ENCODE measurements at places on chromosomes 6 and 20.

DNA sequence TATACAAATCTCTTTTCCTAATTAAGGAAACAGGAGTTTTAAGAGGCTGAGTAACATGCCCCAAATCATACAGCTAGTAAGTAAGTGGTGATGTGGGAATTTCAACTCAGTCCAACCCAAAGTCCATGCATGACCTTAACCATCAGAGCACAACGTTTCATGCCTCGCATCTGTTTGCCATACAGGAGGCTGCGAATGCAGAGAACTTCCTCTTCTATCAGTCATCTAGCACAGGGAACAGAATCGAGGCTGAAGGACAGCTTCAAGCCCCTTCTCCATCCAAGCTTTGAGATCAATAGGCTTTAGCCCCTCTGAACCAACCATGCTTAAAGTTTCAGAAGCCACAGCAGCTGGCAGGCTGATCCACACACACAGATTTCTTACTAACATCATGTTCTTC is 113.2 kb downstream of the MAFB start:
- DNase-seq, result no peak
- no peaks in the 10 kb centered on the region for H3K36me3 ChIP-seq
- H3K27ac ChIP-seq, result no peak overlapping the region
- no peaks in the 10 kb centered on the region for H3K4me1 ChIP-seq
- no peak overlapping the region for H3K4me3 ChIP-seq

DNA sequence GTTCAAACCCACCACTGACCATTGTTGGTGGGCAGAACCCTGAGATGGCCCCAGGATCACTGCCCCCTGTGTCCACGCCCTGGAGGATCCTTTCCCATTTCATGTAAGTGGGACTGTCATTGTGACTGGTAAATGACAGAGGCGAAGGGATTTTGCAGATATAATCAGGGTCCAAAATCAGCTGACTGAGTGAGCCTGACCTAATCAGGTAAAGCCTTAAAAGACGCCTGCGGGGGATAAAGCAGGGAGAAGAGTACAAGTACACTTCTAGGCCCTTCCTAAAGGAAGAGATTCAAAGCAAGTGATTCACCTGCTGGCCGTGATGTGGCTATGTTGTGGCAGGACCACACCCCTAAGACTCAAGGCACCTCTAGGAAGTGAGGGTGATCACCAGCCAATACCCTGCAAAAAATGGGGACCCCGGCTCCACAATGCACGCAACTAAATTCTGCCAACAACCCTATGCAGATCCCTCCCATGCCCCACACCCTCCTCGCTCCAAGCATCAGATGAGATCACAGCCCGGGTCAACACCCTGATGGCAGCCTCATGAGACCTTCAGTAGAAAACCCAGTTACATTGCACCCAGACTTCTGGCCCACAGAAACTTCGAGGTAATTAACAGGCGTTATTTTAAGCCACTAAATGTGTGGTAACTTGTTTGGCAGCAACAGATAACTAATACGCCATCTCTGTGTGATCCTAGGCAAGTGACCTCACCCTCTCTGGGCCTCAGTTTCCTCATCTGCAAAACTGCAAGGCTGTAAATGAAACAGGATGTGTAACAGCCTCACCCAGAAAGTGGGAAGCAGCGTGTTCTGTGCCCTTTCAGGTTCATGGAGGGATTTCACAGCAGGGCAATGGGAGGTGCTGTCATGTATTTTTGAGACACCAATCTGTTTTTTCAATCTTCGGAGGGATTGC is 11.3 kb downstream of the PREX1 start:
- H3K27ac ChIP-seq, result no peak overlapping the region
- no peaks in the 10 kb centered on the region for H3K27me3 ChIP-seq
- no peak overlapping the region for H3K4me3 ChIP-seq
- H3K4me1 ChIP-seq, result peaks cover 17% of the 10 kb centered on the region

GRCh38 chr6:79671600-79672266 is 40.6 kb downstream of the SH3BGRL2 start:
- H3K4me1 ChIP-seq, result no peaks in the 10 kb centered on the region
- H3K27ac ChIP-seq, result no peak overlapping the region
- H3K36me3 ChIP-seq, result no peaks in the 10 kb centered on the region
- DNase-seq, result no peak

DNA sequence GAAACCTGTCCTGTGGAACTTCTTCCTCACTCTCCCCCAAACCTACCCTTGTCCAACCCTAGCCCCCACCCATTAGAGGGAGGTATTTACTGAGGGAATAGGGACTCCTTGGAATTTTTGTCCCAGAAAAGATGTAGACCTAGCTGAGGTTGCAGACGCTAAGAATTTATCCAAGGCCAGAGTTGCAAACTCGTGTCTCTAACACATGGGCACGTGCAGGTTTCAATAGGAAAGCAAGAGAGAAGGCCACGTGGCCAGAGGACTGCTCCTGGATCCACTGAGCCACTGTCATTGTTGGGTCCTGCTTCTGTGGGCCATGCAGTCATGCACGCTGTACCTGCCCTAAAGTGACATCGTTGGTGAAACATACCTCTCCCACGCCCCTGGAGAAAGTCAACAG is 243.4 kb upstream of the KCNG1 start:
- H3K4me3 ChIP-seq, result no peak overlapping the region
- H3K36me3 ChIP-seq, result no peaks in the 10 kb centered on the region
- H3K27me3 ChIP-seq, result no peaks in the 10 kb centered on the region

GRCh38 chr20:62837790-62838127 is 20.9 kb downstream of the COL9A3 start:
- no peaks in the 10 kb centered on the region for H3K4me1 ChIP-seq
- no peaks in the 10 kb centered on the region for H3K27me3 ChIP-seq
- no peak overlapping the region for H3K27ac ChIP-seq
- no peak for DNase-seq
- no peaks in the 10 kb centered on the region for H3K36me3 ChIP-seq
- no peak overlapping the region for H3K4me3 ChIP-seq

- no peak overlapping the region for H3K27ac ChIP-seq
- DNase-seq, result no peak
- H3K36me3 ChIP-seq, result no peaks in the 10 kb centered on the region
- H3K4me3 ChIP-seq, result no peak overlapping the region
- H3K4me1 ChIP-seq, result no peaks in the 10 kb centered on the region
These were observed 701.9 kb upstream of the MAP3K7 start for GRCh38 chr6:91288741-91289140.

DNA sequence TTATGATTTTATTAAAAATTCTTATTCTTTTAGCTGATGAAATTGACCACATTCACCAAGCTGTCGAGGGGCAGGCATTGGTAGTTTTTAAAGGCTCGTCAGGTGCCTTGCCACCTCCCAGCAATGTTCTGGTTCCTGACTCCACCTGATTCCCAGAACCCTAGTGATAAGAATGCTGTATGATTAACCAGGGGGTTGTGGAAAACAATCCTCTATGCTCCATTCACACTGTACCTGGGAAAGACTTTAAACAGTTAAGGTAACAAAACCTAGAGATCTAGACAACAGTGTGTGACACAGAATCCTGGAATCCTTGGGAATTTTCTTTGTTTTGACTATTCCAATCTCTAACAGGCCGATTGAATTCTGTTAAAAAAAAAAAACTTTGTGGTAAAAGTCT is 165.7 kb upstream of the OLIG3 start:
- no peaks in the 10 kb centered on the region for H3K36me3 ChIP-seq
- H3K4me1 ChIP-seq, result no peaks in the 10 kb centered on the region
- no peak overlapping the region for H3K4me3 ChIP-seq
- H3K27me3 ChIP-seq, result no peaks in the 10 kb centered on the region

DNA sequence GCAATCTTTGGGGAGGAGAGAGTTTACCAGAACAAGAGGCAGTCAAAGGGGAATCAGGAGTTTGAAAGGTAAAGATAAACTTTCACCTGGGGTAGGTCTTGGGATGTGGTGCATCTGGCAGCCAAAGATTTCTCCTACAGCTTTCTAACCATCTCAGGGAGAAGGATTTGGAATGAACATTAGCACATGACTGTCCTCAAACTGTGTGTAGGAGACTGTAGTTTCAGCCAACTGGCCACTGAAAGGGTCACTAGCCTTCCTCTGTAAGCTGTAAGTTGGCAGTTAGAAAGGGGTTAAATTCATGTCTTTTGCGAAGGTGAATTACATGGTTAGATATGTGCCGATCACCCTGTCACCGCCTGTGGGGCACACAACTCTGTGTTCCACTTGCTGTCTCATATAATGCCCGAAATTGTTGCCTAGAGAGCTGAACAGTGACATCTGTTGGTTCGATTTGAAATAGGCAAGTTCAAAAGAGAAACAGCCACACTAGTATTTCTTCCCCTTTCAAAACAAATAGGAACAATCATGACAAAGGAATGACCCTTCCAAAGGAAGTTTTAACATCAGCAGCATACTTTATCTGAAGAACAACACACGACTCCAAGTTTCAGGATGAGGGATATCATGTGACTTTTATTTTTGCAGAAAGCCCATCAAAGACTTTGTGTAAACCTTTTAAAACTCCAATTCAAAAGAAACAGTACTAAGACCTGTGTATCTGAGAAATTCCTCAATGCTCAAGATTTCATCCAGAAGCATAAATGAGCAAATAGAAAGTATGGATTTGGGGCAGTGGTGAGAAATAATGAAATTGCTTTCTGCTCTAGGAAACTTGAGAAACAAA is 1.1 kb upstream of the OPN5 start:
- no peaks in the 10 kb centered on the region for H3K4me1 ChIP-seq
- H3K36me3 ChIP-seq, result no peaks in the 10 kb centered on the region
- no peak overlapping the region for H3K27ac ChIP-seq
- DNase-seq, result no peak

- peaks cover 10% of the 10 kb centered on the region for H3K4me1 ChIP-seq
- no peak overlapping the region for H3K4me3 ChIP-seq
- H3K27me3 ChIP-seq, result no peaks in the 10 kb centered on the region
- H3K36me3 ChIP-seq, result no peaks in the 10 kb centered on the region
- DNase-seq, result no peak
- H3K27ac ChIP-seq, result no peak overlapping the region
These were observed 82.2 kb downstream of the CDYL start for GRCh38 chr6:4858194-4859015.

DNA sequence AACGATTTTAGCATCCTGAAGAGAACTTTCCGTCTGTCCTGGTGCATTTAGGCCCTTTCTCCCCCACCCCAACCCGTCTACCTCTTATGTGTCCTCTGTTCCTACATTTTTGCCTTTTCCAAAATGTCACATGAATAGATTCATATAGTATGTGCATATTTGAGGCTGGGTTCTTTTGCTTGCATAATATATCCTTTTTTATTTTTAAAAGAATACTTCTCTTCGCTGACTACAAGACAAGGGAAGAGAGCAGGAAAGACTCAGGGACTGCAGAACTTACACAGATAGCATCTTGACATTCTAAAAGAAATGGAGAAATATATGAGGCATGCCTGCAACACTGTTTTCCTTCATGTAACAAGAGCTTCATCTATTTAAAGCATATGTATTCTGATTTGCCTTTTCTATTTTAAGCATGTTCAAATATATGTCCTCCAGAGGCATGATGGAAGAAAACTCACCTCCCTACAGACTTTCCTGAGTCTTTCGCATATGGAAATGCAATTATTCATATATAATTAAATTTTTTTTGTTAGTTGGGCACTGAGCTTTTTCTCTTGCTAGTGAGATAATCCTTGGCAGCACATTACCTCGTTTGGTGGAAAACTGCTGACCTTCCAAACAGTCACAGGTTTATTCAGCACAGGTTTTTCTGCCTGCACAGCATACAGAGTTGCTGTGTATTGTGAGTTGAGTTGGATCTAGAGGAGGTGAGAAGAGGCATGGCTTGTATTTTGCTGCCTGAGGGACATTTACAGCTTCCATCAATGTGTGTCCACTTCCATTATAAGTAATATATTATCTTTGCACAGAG is 170.0 kb downstream of the AKAP7 start:
- H3K4me3 ChIP-seq, result no peak overlapping the region
- no peak for DNase-seq
- no peaks in the 10 kb centered on the region for H3K36me3 ChIP-seq
- H3K27me3 ChIP-seq, result no peaks in the 10 kb centered on the region
- H3K4me1 ChIP-seq, result no peaks in the 10 kb centered on the region

DNA sequence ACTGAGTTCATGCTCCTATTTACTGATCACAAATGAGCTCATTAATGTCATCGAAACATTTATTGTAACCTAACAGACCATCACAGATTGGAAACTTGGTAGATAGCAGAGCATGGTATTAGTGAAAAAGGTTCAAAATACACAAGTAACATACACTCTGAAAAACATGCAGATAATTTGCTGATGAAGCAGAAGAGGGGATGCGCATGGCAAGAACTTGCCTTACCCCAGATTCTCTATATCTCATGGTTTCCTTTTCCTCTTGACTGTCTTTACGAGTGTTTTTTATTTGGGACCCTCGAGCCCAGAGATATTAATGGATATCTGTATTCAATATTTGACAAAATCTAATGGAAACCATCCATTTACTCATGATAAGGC is 37.6 kb downstream of the QRSL1 start:
- no peak overlapping the region for H3K27ac ChIP-seq
- H3K4me3 ChIP-seq, result no peak overlapping the region
- no peaks in the 10 kb centered on the region for H3K4me1 ChIP-seq
- no peak for DNase-seq

GRCh38 chr6:150730801-150731457 is 131.2 kb downstream of the PLEKHG1 start:
- no peaks in the 10 kb centered on the region for H3K36me3 ChIP-seq
- H3K4me3 ChIP-seq, result no peak overlapping the region
- H3K4me1 ChIP-seq, result no peaks in the 10 kb centered on the region
- DNase-seq, result no peak
- no peaks in the 10 kb centered on the region for H3K27me3 ChIP-seq

GRCh38 chr20:48622421-48622820 is 205.4 kb downstream of the PREX1 start:
- DNase-seq, result no peak
- no peaks in the 10 kb centered on the region for H3K27me3 ChIP-seq
- no peak overlapping the region for H3K4me3 ChIP-seq

DNA sequence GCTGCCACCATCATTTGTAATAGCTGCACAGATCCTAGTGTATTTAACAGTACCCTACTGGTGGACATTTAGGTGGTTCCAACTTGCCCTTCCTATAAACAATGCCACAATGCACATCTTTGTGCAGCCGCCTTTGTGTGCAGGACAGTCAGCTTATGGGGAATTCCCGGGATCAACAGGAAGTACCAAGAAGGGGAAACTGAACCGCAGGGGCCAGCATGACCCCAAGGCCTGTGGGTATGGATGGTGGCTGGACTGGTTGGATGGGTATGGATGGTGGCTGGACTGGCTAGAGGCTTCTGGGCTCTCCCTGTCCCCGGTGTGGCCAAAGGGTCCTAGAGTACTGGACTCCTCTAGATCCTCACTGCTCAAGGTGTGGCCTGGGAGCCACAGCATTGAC is 46.7 kb downstream of the CEBPB start:
- H3K27me3 ChIP-seq, result no peaks in the 10 kb centered on the region
- H3K4me1 ChIP-seq, result no peaks in the 10 kb centered on the region
- H3K36me3 ChIP-seq, result no peaks in the 10 kb centered on the region
- no peak overlapping the region for H3K27ac ChIP-seq
- no peak for DNase-seq

- no peak overlapping the region for H3K27ac ChIP-seq
- no peaks in the 10 kb centered on the region for H3K4me1 ChIP-seq
- DNase-seq, result no peak
- H3K27me3 ChIP-seq, result no peaks in the 10 kb centered on the region
These were observed 45.9 kb downstream of the CD164 start for GRCh38 chr6:109336221-109336961.

GRCh38 chr6:137166247-137167098 is 7.0 kb downstream of the IL22RA2 start:
- no peak for DNase-seq
- no peaks in the 10 kb centered on the region for H3K36me3 ChIP-seq
- no peaks in the 10 kb centered on the region for H3K27me3 ChIP-seq
- no peak overlapping the region for H3K27ac ChIP-seq
- peaks cover 4% of the 10 kb centered on the region for H3K4me1 ChIP-seq

All from thoracic aorta (tissue), 2 donors.